GM18507 (cell line): ENCODE measurements at places on chromosomes 6 and 20.
A peak's percentile ranks its signal among the peaks of the same experiment; 100 is the strongest.

GRCh38 chr6:136593748-136594490 lies 43.7 kb upstream of the MAP7 start:
- DNase-seq = peak; percentile 56

DNA sequence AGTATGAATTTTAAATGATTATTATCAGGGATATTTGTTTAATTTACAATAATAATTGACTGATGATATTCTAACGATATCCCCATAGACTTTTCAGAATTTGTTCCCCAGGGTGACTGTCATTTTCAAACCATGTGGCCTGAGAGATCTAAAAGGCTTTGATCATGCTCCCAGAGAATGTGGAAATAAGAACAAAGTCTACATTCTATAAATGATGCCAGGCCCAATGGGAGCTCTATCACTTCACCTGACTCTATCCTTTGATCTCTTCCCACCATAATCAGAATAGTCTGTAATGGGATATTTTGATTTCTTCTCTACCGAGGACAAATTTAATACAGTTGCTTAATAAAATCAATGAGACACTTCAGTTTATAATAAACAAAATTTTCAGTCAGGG lies 483.4 kb upstream of the IRAK1BP1 start:
- no peak for DNase-seq

GRCh38 chr20:34831936-34832335 lies 6.5 kb upstream of the NCOA6 start:
- DNase-seq = no peak

GRCh38 chr6:122833021-122833491 lies 44.0 kb downstream of the SMPDL3A start:
- DNase-seq = no peak

DNA sequence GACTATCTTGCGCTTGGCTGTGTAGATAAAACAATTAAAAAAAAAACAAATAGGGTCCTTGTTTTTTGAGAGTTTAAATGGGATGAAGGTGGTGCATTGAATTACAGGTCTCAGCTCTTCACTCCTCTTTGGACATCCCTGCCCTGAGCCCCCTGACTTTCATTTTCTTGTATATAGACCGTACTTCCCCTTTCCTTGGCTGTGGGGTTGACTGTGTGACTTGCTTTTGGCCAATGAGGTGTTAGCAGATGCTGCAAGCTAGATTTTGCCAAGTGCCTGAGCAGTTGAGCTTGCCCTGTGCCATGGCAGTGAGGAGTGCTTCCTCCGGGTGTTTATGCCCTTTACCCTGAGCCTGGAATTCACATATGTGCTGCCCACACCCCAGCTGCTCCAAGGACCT lies 386.1 kb upstream of the ZFP64 start:
- no peak for DNase-seq

GRCh38 chr6:32182555-32182981 lies 1.5 kb downstream of the AGER start:
- DNase-seq = no peak

DNA sequence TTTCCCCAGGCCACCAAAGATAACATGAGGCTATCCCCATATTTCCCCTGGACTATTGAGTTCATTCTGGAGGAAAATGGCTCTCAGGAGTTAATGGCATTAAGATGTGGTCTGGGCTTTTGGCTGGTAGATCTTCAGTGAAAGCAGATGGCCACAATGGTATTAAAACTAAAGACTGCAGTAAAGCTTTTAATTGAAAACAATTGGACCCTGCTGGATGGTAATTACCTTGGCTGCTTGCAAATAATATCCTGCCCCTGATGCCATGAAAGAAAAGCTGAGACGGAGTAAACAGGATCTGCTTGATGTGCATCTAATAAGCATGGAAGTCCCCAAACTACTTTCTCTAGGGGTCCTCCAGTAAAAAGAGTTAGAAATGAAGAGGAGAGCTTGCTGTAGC lies 255.8 kb downstream of the QKI start:
- DNase-seq = no peak

DNA sequence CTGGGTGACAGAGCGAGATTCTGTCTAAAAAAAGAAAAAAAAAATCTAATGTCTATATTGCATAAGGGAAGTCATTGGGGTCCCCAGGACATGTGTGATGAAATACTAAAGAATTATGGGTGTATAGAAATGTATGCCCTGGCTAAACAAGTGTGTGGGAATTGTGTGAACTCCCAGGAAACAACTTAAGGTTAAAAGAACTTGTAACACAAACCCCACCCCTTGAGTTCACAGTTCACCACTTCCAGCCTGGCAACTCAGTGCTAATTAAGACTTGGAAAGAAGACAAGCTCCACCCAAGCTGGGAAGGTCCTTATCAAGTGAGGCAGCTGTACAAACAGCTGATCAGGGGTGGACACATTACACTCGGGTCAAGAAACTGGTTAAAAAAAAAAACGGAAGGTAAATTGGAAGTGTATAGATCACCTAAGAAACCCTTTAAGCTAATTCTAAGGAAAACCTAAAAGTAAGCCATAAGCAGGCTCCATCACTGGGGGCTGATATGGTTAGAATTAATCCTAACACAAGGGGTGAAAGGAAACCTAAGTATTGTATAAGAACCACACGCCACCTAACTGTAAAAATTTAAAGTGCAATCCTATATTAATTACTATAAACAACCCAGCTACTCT lies 25.2 kb downstream of the HLA-A start:
- DNase-seq = no peak

GRCh38 chr6:113893866-113894265 lies 36.7 kb downstream of the MARCKS start:
- DNase-seq = no peak

- DNase-seq = no peak
Measured at GRCh38 chr20:21523895-21524294, 10.0 kb upstream of the NKX2-2 start.

DNA sequence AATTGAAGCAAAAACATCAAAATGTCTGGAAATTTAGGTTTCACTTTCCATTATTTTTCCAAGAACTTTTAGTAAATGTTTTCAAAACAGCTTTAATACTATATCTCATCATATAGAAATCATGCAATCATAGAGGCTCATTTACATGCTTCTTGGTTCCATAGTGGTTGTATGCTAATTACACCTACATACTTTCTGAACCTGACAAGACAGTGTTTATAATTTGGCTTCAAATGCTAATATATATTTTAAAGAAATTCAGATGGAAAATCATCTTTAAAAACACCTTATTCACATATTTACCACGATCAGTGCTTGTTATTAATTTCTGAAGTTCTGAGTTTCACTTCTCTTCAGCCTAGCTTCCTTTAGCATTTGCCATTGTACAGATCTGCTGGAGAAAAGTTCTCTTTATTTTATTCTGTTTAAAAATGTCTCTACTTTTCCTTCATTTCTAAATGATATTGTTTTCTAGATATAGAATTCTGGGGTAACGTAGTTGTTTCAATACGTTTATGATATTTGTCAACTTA lies 89.9 kb downstream of the PLCB1 start:
- no peak for DNase-seq

DNA sequence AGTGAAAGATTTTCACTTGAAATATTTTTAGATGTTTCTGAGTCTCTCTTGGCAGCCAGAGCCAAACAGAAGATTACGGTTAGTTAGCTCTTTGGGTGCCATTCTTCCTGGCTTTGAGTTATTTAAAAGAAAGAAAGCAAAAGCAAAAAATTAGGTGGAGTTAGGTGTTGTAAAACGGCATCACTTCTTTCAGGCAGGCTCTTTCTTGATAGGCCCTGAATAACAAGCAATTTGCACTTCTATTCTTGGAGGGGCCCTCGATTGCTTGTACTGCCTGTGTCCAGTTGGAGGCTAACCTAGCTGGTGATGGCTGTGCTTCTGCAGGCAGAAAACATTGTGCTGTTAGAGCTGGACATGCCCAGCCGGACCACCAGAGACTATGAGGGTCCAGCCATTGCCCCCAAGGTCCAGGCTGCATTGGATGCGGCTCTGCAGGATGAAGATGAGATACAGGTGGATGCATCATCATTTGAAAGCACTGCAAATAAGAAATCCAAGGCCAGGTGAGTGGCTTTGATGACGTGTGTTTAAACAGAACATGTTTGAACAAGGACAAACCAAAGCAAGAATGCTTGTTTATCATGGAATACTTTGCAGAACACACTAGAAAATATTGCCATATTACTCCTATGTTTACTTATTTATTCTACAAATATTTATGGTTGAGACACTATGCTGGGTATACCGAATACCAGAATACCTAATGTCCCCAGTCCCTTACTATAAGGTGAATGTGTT lies 28.1 kb upstream of the ASXL1 start:
- no peak for DNase-seq

DNA sequence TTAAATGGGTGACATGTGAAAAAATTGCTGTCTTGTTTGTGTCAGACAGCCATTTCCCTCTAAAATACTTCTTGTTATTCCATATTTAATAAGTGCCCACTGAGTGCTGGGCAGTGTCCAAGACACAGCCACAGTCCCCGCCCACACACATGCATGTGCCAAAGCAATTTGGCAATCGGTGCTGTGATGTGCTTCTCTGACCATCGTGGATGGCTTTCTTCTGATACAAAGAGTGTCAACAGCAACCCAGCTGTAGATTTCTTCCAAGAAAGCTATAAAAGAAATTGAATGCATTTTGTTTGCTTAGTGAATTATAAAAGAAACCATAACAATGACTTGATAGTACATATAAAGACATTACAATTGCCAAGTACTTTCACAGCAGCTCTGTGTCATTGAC lies 140.5 kb upstream of the ATXN1 start:
- DNase-seq = no peak

DNA sequence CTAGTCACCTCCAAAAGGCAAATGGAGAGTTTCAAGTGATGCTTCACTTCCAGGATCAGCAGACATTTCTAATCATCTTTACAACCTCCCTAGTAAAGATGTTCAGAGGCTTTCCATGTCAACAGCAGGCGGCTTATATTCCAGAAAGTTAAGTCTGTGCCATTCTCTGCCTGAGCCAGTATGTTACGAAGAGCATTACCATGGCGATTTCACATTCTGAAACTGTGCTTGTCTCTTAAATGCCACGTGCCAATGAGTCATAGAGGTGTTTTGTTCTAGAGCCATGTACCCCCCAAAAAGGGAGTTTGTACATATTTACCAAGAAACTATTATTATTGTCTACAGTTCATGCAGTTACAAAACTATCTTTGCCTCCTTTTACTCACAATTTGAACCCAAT lies 319.5 kb downstream of the FOXA2 start:
- no peak for DNase-seq

- DNase-seq = no peak
Measured at GRCh38 chr6:157646012-157646411, 177.0 kb upstream of the SNX9 start.

DNA sequence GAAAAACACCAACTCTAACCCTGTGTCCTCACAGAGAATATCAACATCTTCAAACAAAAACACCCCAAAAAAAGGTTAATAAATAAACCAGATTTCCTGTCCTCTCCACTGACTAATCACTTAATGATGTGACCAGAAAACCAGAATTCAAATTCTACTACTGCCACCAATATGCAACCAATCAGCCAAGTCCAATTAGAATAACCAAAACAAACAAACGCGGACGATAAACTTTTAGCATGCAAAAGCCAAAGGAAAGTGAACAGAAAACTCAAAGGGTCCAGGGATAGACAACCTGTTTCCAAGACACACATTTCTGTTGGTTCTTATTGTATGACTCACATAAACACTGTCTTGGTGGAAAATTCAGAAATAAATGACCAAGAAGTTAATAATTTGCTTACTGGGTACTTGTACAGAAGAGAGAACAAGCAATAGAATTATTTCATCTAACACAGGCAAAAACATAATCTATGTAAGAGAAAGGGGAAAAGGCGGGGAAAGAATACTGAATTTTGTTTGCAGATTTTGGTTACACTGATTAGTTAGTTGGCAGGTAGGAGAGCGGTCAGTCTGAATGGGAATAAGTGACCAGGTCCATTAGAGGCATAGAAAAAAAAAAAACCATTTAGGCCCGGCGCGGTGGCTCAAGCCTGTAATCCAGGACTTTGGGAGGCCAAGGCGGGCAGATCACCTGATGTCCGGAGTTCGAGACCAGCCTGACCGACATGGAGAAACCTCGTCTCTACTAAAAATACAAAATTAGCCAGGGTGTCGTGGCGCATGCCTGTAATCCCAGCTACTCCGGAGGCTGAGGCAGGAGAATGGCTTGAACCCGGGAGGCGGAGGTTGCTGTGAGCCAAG lies 34.1 kb downstream of the HFE start:
- no peak for DNase-seq

GRCh38 chr6:162377735-162378134 lies 349.8 kb downstream of the PRKN start:
- no peak for DNase-seq

DNA sequence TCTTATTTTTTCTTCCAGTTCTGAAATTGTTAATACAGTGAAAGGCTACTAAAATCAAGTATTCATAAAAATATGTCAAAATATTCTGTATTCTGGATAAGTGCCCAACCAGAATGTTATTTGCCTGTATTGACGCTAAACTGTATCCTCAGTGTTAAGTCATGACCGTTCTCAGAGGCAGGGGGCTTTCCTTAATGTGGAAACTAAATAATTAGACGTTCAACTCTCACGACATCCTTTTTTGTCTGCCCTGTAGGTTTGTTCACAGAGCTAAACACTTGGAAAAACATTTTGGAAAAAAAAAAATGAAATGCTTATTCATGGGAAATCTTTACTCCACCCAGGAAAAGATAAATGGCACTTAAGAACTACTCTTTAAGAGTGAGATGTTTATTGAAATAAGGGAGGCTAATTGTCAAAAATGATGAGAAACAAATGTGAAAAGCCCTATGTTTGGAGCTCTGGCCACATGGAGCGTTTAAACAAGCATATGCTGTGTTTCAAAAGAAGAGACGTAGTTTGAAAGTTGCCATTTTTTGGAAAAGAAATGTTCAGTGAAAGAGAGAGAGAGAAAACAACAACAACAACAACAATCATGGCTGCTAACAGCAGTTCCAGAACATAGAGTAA lies 453.1 kb upstream of the MARCKS start:
- no peak for DNase-seq

DNA sequence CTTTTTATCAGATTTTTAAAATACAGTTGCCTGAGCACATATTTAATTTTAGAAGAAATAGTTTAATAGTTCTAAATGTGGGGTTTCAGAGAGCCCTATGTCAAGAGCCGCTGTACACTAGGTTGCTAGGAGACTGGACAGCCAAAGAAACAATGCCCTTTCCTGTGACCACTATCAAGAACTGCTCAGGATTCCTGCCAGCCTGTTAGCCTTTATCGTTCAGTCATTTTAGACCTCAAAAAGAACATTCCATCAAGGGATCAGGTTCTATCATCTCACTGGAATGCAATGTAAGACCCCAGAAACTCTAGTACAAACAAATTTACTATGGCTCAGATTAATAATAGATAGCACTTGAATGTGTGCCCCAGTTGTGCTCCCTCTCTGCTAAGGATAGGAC lies 181.2 kb upstream of the CCN2 start:
- DNase-seq = no peak
